Fibroblast of skin of right quadriceps (primary cell): ENCODE measurements at places on chromosomes 11 and 22.
A peak's percentile ranks its signal among the peaks of the same experiment; 100 is the strongest.

DNA sequence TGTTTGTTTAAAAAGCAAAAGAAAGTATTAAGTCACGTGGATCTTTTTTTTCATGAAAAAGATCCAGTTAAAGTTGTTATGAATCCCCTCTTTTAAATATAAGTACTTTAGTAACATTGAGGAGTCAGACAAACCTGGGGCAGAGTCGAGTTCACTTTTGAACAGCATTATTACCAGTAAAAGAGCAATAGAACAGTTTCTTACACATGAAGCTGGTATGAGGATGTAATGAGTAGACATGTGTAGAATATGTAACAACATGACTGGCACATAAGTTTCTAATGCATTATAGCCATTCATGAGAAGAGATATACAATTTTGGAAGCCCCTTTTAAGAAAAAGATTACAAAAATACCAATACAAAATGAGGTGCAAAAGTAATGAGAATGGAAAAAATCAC, 7.6 kb upstream of the MUC15 start:
- DNase-seq, result no peak

DNA sequence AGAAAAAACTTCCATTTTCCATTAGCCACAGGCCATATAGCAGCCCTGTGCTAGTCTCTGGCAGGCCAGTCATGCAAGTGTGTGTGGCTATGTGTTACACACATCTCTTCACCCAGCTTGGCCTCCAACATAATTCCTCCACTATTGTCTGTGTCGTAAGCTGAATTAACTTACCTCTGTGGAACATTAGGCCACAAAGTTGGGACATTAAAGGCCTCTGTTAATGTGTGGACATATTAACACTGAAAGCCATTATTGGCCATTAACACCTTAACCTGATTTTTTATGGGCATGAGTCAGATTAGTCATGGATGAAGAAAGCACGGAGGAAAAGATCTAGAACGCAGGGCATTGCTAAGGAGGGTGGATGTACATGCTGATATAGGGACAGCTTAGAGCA, 100.1 kb downstream of the DBX1 start:
- DNase-seq, result no peak

GRCh38 chr11:843818-844692, 1.4 kb downstream of the TSPAN4 start:
- peak; percentile 96 for DNase-seq

DNA sequence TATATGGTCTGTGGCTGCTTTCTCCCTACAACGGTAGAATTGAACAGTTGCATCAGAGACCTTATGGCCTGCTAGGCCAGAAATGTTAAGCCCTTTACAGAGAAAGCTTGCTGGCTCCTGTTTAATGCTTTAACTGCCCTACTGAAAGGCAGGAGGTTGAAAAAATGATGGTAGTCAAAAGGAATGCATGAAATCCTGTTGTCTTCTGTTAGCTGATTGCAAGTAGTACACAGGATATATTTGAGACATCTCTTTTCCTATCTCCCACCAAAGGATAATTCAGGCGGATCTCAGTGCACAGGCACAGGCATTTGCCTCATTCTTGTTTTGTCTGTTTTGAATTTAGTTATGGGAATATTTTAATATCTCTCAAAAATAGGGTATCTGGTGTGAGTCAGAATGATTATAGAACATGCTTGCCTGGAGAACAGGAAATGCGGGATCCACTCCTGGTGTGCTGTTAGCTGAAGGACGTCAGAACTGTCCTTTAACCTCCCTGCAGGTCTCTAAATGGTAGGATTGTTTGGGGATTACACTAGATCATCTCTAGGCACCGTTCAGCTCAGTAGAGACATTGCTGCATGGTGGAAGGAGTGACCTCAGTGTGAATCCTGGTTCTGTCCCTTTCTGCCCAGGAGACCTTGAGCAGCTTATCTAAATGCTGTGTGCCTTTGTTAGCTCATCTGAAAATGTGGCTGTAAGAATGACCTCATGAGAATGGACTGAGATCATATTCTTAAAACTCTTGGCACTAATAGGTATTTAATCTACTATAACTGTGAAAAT, 49.5 kb downstream of the PACS1 start:
- peak; percentile 76 for DNase-seq

- DNase-seq, result no peak
These were observed 23.6 kb upstream of the CACNG2 start for GRCh38 chr22:36727110-36727509.

DNA sequence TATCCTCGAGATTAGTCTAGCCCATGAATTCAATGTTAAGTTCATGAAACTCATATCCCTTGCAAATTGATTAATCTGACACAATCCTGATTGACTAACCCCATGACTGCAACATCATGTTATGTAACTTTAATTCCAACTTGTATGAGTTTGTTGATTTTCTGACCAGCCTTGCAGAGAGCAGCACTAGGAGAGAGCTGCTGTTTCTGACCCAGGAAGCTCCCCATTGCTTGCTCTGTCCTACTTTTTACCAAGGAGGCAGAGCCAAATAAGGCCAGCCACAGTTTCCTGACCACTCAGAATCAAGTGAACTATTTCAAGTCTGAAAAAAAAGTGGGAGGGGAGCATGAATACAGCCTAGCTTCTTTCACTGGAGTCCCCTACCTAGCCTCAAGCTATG, 13.2 kb downstream of the MPZL3 start:
- no peak for DNase-seq
